A549 (cell line): ENCODE measurements at places on chromosomes 6 and 20. TPM values are rescaled to one million over a fixed set of nuclear protein-coding genes. Genes with fewer than 3 reads are reported as not detected.

The DLK2 gene
- 2.2 to 2.6 TPM (median 2.5 TPM) in 3 replicates for polyA plus RNA-seq

DNA sequence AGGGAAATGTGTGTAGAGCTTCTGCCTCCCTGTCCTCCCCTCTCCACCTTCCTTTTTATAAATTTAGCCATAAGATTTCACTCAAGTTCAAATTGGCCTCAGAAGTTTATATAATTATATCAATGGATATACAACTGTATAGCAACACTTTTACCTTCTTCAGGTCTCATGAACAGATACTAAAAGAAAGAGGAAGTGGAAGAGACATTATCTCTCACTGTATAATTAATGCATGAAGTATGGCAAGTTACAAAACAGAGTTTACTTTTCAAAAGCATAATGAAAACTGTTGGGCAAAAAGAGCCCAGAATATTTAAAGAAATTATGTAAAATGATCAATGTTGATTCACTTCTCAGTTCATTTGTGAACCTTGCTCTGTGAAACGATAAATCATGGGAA is 99.7 kb downstream of the PDE7B start:
- no peak for DNase-seq

The MROH8 gene
- polyA plus RNA-seq = 1.3 to 1.8 TPM (median 1.4 TPM) in 3 replicates

GRCh38 chr6:154656660-154657059 is 76.6 kb upstream of the SCAF8 start:
- DNase-seq = no peak

The MLN gene
- not detected in 3 replicates for polyA plus RNA-seq

The TAGAP gene
- polyA plus RNA-seq = not detected in 3 replicates

DNA sequence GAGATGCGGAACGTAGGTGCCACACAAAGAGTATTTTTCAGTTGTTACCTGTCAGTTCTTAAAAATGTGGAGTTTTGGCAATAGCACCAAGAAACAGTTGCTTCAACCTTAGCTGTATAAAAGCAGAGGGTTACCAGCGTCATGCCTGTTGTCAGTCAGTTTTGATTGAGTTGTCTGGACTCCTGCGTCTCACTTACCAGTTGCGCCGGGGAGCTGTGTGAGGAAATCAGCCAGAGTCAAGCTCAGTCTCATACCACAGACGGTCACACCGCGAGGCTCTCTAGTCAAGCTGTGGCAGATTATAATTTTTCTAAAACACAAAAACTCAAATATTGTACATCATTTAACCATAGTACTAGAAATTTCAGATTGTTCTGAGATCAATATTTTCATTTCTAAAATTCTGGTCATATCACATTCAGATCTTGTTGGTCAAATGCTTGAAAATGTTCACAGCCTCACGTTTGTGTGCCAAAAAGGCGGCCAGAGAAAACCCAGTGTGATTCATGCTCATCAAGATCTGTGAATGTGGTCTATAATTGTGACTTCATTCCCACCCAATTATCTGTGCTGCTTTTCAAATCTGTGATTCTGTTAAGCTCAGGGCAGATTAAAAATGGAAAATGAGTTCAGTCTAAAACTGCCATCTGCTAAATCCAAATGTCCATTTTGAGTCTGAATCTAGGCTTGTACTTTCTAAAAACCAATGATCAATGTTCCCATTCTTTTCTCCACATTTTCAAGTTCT is 37.5 kb downstream of the SASH1 start:
- DNase-seq = no peak

GRCh38 chr20:19937651-19938420 is 79.3 kb upstream of the NAA20 start:
- DNase-seq = no peak

GRCh38 chr6:89481695-89482094 is 48.7 kb downstream of the ANKRD6 start:
- DNase-seq = no peak

The PGC gene
- not detected in 3 replicates for polyA plus RNA-seq

DNA sequence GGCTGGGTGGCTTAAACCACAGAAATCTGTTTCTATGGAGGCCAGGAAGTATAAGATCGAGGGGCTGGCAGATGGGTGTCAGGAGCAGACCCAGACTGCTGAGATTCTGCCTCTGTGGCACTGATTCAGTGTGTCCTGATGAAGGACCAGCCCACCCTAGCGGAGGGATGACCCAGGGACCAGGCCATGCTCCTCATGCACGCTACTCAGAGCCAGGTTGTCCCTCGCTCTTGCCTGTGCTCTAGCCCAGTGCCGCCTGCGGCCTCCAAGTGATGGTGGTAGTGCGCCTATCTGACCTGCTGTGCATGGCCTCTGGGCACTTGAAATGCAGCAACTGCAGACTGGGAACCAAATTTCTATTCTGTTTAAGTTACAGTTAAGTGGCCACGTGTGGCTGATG is 13.1 kb upstream of the APMAP start:
- no peak for DNase-seq

- DNase-seq = peak; percentile 2
These were observed 25.1 kb upstream of the KIAA0408 start for GRCh38 chr6:127484212-127484863.

- no peak for DNase-seq
These were observed 22.2 kb upstream of the SLC17A3 start for GRCh38 chr6:25896252-25896651.

DNA sequence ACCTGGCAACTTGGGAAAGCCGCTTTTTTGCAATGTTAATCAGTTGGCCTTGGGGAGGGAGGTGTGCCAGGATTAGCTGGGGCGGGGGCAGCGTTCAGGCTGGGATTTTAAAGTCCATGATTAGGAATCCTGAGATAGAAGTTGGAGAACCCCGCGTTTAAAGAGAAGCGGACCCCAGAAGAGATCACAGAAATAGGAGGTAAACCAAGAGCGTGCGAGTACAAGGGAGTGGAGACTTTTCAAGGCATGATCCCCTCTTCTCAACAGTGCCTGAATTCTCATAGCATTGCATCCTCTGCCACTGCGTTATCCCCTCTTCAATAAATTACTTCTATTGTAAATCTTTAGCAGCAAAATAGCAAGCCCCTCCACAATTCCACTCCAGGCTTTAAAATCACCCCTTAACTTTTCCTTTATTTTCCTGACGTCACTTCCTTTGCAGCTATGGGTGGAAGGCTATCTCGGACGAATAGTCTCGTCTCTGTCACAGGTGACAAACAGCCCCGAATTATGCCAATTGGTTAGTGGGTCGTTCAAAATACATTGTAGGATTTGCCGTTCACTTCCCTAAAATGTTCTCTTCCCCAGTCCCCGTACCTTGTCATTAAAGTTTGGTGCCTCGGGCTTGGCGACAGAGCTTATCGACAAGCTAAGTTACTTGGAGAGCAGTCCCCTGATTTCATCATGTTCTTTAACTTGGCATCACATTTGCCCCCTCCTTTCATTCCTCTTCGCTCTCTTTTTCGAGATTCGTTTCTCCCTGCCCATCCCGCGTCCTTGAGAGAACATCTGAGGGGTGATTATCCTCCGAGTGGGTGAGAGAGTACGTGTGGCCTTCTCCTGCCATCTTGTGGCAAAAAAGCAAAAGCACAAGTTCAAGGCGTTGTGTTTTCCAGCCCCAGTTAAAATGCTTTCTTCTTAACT is 17.1 kb downstream of the OR2B2 start:
- DNase-seq = peak; percentile 83

DNA sequence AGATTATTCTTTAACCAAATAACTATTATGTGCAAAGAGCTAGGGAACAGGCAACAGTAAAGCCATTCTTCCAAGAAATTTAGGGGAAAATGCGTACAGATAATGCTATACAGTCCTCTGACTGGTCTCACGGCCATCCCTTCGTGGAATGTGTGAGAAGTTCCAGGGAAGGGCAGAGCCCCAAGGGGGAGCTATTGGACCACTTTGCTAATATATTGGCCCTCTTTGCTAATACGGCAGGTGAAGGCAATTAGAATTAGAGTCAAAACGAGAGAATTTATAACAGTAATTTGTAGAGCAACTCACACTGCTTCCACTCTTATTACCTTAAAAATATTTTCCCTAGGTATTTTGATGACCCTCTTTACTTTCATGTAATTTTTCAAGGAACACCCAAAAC is 140.4 kb downstream of the IMPG1 start:
- peak; percentile 11 for DNase-seq

The SNAP25 gene
- polyA plus RNA-seq = 32.8 to 39.6 TPM (median 33.2 TPM) in 3 replicates

The TCP11 gene
- polyA plus RNA-seq = not detected in 3 replicates

The CLPSL2 gene
- polyA plus RNA-seq = 0.37 to 0.38 TPM in 2 of 3 replicates, not detected in the other

The TINAG gene
- 0.04 to 0.16 TPM in 2 of 3 replicates, not detected in the other for polyA plus RNA-seq

- no peak for DNase-seq
These were observed 226.5 kb upstream of the CITED2 start for GRCh38 chr6:139600919-139601475.

DNA sequence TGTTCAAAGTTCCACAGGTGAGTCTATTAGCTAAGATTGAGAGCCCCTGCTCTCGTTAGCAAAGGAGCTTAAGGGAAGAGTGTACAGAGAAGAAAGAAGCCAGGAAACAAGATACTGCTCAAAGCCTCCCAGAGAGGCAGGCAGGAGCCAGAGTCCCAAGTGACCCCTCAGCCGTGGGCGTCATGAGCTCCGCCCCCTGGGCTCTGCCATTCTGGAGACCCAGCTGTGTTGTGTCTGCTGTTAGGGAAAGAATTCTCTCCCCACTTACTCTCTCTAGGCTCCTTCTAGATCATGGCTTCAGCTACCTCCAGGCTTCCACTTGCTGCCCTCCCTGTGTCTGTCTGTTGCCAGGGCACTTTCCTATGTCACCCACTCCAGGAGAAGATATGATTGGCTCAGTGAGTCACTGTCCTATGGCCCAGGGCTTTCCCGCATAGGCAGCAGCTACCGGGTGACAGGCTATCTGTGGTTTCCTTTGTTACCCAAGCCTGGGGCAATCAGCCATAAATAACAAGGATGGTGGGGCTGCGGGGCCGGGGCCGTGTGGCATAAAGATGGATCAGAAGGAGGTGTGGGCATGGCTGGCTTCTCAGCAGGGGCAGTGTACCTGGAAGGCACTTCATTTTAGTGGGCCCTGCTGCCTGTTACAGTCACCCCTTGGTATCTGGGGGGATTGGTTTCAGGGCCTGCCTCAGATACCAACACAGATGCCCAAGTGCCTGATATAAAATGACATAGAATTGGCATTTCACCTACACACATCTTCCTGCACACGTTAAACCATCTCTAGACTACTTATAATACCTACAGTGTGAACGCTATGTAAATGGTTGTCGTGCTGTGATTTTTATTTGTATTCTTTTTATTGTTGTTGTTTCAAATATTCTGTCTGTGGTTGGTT is 118.9 kb downstream of the ARMC2 start:
- no peak for DNase-seq
